ENCODE measurements at places on chromosomes 5 and 9.

DNA sequence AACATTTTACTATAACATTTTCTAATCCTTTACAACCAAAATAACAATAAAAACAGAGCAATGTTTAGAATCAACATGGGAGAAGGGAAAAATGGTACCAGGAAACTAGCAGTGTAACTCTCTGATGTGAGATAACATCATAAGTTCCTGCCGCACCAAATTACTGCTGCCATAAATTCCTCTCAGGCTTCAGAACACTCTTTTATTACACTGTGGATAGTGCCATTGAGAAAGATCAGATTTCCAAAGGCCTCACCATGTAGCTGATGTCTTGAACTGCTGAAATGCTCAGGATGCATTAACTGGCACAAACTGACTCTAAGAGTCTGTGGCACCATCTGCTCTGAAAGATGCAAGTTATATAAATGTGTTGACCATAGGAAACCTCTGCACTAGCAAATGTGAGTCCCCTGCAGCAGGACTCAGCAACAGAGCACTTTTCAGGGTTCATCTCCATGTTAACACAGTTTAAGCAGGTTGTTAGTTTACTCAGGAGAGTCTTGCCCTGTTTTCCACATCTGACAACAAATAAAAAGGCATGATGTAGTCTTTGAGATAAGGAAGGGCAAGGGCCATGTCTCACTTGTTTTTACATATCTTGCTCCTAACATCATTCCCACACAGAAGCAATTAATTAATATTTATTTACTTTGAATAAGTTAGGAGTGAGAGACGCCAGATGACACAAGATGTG, 218.1 kb downstream of the CETN3 start:
- DNase-seq = no peak
- H3K36me3 ChIP-seq = no peaks in the 10 kb centered on the region
- no peak overlapping the region for H3K27ac ChIP-seq
- H3K4me3 ChIP-seq = no peak overlapping the region
- no peaks in the 10 kb centered on the region for H3K4me1 ChIP-seq

DNA sequence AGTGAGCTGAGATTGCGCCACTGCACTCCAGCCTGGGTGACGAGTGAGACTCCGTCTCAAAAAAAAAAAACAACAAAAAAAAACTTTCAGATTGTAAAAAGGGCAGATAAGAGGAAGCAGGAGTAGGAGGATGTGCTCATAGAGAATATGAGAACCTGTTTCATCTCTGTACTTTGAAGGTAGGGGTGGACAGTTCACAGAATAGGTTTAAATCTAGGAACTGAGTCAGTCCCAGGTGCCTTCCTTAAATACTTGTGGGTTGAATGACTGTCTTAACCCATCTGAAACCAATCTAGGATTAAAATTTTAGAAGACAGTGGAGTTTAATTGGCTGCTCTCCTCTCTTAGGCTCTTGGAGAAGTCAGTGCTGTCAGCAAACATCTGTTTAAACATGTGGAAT, 12.4 kb downstream of the POLK start:
- no peaks in the 10 kb centered on the region for H3K4me1 ChIP-seq
- H3K4me3 ChIP-seq = no peak overlapping the region
- H3K36me3 ChIP-seq = no peaks in the 10 kb centered on the region
- no peak for DNase-seq

DNA sequence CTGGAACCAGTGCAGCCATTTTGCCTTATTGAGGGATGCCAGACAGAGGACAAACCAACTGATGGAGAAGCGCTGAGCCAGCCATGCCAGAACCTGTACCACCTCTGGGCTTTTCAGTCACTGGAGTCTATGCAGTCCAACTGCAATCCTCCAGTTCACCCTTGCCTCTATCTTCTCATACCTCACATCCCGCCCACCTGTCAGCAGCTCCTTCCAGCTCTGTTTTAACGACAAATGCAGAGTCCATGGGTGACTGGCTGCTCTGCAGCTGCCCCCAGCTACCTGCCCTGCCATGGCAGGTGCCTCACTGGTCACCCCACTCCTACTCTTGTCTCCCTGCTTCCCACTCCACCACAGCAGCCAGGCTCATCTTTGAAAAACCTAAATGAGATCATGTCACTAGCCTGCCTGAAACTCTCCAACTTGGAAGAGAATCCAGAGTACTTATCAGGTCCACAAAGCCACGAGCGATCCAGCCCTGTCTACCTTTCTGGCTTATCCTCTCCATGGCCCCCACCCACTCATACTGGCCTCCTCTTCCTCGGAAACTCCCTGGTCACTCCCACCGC, 14.0 kb upstream of the ACSL6 start:
- H3K27me3 ChIP-seq = no peaks in the 10 kb centered on the region
- H3K4me1 ChIP-seq = no peaks in the 10 kb centered on the region
- no peak for DNase-seq
- no peak overlapping the region for H3K27ac ChIP-seq
- H3K36me3 ChIP-seq = no peaks in the 10 kb centered on the region

DNA sequence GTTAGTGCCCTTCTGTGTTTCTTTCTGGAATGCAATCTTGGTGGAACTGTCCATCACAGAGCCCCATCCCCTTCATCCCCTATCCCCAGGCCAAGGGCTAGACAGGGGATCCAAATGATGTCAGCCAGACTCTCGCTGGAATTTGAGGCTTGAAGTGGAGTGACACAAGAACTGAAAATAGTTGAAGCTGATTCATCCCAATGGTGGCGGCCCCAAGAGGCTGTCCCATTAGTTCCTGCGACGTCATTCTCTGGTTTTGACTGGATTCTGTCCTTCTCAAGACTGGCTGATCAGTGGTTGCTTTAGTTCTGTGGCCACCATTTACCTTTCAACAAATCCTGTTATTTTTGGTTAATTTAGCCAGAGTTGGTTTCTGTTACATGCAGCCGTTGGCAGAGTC, 59.9 kb downstream of the SUB1 start:
- H3K27me3 ChIP-seq = no peaks in the 10 kb centered on the region
- no peak overlapping the region for H3K4me3 ChIP-seq
- no peaks in the 10 kb centered on the region for H3K36me3 ChIP-seq
- no peaks in the 10 kb centered on the region for H3K4me1 ChIP-seq
- no peak overlapping the region for H3K27ac ChIP-seq
- peak; percentile 12 for DNase-seq

GRCh38 chr9:106583751-106584150, 279.2 kb upstream of the ZNF462 start:
- H3K4me1 ChIP-seq = no peaks in the 10 kb centered on the region
- H3K27ac ChIP-seq = no peak overlapping the region
- no peak for DNase-seq
- H3K4me3 ChIP-seq = no peak overlapping the region
- no peaks in the 10 kb centered on the region for H3K36me3 ChIP-seq

DNA sequence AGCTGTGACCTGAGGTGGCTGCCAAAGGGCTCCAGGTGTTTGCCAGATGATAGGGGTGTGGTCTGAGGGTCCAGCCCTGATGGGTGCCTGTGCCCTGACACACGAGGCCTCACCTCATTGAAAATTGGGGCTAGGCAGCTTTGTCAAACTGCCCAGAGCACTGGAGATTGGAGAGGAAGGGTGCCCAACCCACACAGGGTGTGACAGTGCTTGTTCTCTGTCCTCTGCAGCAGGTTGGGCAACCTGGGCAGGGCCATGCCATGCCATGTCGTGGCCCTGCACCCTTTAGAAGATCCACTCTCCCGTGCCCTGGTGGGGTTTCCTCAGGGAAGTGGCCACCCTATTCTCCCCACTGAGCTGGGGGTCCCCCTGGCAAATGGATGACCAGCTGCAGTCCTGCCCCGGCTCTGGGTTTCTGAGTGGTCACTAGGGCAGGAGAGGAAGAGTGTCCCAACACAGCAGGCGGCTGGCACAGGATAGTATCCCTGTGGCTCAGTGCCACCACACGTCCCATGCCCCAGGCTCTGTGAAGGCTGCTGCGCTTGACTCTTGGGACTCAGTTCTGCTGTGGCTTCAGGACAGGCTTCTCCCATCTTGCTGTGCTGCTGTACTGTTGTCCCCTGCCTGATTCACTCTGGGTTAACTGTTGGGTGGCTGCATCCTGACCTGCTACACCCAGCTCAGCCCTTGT, 100.8 kb upstream of the PITX1 start:
- no peak for DNase-seq
- no peaks in the 10 kb centered on the region for H3K27me3 ChIP-seq
- H3K36me3 ChIP-seq = no peaks in the 10 kb centered on the region

DNA sequence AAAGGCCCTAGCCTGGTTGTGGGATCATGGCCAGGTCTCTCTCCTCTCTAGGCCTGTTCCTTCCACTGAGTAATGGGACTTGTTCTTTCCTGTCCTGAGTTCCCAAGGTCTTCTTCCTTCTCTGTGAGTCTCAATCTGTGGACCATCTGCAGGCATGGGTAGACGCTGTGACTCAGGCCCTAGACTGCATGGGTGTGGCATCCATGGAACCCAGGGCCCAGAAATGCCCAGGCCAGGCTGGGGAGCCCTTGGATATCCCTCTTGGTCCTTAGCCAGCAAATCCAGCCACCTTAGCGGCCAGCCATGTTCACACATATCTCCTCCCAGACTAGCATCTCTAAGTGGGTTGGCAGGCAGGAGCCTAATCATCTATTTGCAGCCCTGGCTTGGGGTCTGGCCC, 2.3 kb upstream of the ACSL6 start:
- H3K27me3 ChIP-seq = no peaks in the 10 kb centered on the region
- no peaks in the 10 kb centered on the region for H3K36me3 ChIP-seq
- no peak overlapping the region for H3K4me3 ChIP-seq
- no peak for DNase-seq
- no peaks in the 10 kb centered on the region for H3K4me1 ChIP-seq

DNA sequence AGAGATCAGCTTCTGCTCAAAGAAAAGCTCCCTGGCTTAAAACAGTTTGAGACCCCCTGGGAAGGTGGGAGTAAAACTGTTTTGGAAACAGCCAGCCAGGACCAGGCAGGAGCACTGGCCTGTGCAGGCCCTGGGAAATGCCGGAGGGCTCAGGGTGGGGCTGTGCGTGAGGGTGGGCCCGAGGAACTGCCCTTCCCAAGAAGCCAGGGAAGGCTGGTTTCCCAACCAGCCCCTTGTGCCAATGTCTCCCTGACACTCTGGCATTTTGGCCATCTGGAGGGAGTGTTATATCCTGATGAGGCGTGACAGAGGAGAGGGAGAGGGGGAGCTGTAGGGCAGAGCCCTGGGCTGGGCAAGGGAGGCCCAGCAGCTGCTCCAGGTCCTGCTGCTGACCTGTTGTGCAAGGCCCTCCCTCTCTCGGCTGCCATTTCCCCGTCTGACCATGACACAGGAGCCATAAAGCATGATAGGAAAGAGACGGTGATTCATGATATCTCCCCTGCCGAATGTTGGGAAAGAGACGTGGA, 16.1 kb downstream of the OLFML2A start:
- H3K4me3 ChIP-seq = no peak overlapping the region
- H3K36me3 ChIP-seq = no peaks in the 10 kb centered on the region
- DNase-seq = no peak
- no peaks in the 10 kb centered on the region for H3K27me3 ChIP-seq
- no peaks in the 10 kb centered on the region for H3K4me1 ChIP-seq

GRCh38 chr5:102857076-102857818, 102.1 kb downstream of the PAM start:
- no peak for DNase-seq
- H3K4me3 ChIP-seq = no peak overlapping the region
- H3K27ac ChIP-seq = no peak overlapping the region

GRCh38 chr5:110377361-110377760, 349.1 kb downstream of the TMEM232 start:
- no peak overlapping the region for H3K4me3 ChIP-seq
- no peaks in the 10 kb centered on the region for H3K27me3 ChIP-seq
- peak; percentile 42 for DNase-seq
- H3K36me3 ChIP-seq = no peaks in the 10 kb centered on the region

- no peak overlapping the region for H3K4me3 ChIP-seq
- no peak for DNase-seq
- no peaks in the 10 kb centered on the region for H3K27me3 ChIP-seq
- H3K27ac ChIP-seq = no peak overlapping the region
- H3K4me1 ChIP-seq = no peaks in the 10 kb centered on the region
Measured at GRCh38 chr9:11686733-11687132, 1006.5 kb upstream of the TYRP1 start.

- no peaks in the 10 kb centered on the region for H3K27me3 ChIP-seq
- DNase-seq = peak; percentile 68
- no peak overlapping the region for H3K4me3 ChIP-seq
- H3K27ac ChIP-seq = no peak overlapping the region
- H3K4me1 ChIP-seq = no peaks in the 10 kb centered on the region
- H3K36me3 ChIP-seq = no peaks in the 10 kb centered on the region
Measured at GRCh38 chr5:122492675-122493074, 180.6 kb downstream of the SNCAIP start.

DNA sequence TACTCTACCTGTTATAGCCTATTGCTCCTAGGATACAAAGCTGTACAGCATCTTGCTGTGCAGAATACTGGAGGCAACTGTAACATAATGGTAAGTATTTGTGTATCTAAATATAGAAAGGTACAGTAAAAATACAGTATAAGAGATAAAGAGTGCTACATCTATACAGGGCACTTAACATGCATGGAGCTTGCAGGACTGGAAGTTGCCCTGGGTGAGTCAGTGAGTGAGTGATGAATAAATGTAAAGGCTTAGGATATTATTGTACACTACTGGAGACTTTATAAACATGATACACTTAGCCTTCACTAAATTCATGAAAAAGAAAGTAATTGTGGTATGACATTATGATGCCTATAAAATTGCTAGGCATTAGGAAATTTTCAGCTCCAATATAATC, 65.5 kb upstream of the OSMR start:
- H3K27me3 ChIP-seq = no peaks in the 10 kb centered on the region
- H3K4me3 ChIP-seq = no peak overlapping the region
- no peaks in the 10 kb centered on the region for H3K4me1 ChIP-seq

GRCh38 chr5:139387611-139388197, 2.0 kb downstream of the MZB1 start:
- no peaks in the 10 kb centered on the region for H3K27me3 ChIP-seq
- H3K36me3 ChIP-seq = no peaks in the 10 kb centered on the region
- no peak overlapping the region for H3K4me3 ChIP-seq
- no peak overlapping the region for H3K27ac ChIP-seq
- DNase-seq = no peak

DNA sequence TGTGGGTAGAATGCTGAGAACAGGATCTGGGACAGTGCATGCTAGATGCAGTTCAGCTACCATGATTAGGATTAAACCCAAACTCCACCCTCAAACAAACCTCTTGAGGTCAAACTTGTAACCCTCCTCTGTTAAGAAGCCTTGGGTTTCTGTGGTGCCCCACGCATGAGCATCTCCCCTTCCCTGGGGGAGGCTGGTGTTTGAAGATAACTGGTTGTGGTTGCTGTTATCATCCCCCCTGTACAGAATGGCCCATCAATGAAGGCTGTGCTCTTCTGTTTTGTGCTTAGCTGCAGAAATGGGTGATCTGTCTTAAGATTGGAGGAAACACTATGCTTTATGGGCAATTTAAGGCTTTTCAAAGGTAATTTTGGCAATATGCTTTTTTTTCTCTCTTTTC, 4.4 kb upstream of the DAB2IP start:
- H3K4me3 ChIP-seq = no peak overlapping the region
- H3K4me1 ChIP-seq = peaks cover 18% of the 10 kb centered on the region
- no peaks in the 10 kb centered on the region for H3K27me3 ChIP-seq
- DNase-seq = no peak

All from mesendoderm (in vitro differentiated cells).